Lung (tissue), 17 donors: ENCODE measurements at places on chromosomes 3 and 15. TPM values are rescaled to one million over a fixed set of nuclear protein-coding genes. Genes with fewer than 3 reads are reported as not detected.

Gene MUC20
- polyA plus RNA-seq: 11.0 TPM

Gene RCCD1
- 4.4 TPM for polyA plus RNA-seq

Gene MYL3
- 2.4 TPM for polyA plus RNA-seq

Gene PRKCD
- 47.3 TPM for polyA plus RNA-seq

Gene PCSK6
- polyA plus RNA-seq: 5.2 TPM

Gene CNTN6
- 3.7 TPM for polyA plus RNA-seq

Gene AHSG
- not detected for polyA plus RNA-seq

Gene SLC28A2
- 0.10 TPM for polyA plus RNA-seq
